ENCODE measurements at places on chromosomes 5 and 9.

DNA sequence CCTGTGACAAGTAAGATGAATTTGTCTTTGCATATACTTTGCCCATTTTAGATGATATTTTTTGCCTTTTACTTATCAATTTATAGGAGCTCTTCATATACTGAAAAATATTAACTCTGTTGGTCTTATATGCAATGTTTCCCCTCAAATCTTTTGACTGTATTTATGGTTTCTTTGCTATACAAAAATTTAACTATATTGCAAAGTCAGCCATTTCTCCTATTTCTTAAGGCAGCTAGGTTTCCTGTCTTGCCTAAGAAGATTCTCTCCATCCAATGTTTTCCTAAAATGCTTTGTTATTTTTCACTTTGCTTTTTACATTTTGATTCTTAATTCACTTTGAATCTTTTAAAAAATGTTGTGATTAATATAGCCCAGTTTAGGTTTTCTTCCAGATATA is 273.1 kb downstream of the NSG2 start:
- no peak for DNase-seq

DNA sequence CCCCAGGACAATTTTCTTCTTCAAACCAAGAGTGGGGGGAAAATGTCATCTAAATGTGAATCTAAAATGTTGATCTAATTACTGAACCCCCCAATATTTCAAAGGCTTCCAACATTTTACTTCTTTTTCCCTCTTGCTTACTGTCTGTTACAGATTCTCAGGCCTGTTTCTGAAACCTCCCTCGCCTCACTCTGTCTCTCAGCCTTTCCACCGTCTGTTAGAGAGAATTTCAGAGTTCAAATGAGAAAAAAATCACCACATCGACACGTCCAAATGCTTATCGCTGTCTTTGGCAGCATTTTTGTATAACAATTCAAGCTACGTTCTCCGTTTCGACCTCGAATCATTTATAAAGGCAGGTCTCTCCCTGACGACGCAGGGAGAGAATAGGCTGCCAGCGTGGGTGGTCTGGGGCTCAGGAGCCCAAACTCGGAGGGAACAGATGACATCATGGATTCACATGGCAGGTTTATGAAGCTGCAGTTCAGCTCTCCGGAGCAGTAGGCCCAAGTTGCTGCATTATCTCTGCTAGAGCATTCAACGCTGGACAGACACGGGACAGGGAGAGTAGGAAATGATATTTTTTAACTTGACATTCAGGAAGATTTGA is 139.8 kb downstream of the GAS1 start:
- no peak for DNase-seq

DNA sequence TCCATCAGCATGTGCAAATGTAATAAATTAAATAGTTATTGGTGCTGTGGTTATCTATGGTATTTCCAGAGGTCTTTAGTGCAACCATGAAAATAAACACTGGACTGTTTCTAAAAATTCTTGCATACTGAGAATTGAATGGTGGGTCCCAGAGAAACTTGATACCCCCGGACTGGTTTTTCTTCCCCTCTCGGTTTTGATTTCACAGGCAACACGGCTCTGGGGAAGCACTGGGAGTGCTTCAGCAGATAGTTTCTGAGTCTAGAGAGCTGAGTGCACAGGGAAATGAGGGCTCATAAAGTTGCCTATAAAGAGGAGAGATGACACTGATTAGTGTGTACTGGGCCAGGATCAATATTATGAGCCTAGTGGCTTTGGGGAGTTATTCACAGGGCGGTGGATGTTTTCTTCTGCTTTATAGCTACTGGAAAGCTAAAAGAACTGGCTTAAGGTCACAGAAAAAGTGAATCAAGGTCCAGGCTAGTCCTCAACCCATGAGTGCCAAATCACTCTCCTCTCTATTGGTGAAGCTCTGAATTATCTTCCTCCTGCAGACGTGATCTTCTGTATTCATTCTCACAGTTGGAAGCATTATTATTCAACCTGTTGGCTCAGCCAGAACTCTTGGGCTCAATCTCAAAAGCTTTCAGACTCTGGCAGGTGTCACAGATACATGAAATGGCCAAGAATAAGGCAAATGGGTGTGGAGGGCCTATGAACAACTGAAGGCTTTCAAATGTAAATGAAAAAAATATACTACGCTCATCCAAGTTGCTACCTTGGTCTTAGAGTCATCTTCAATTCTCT is 170.2 kb upstream of the HMHB1 start:
- no peak for DNase-seq

- DNase-seq: no peak
Measured at GRCh38 chr9:129176701-129177442, 1.2 kb downstream of the IER5L start.

DNA sequence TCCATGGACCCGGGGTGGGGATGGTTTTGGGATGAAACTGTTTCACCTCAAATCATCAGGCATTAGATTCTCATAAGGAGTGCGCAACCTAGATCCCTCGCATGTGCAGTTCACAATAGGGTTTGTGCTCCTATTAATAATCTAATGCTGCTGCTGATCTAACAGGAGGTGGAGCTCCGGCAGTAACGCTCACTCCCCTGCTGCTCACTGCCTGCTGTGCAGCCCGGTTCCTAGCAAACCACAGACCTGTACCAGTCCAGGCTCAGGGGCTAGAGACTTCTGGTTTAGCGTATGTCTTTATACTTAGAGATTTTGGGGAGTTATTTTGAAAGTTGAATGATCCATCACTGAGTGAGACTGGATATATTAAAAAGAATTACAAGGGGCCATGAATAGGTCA is 50.2 kb downstream of the RICTOR start:
- no peak for DNase-seq

- no peak for DNase-seq
Measured at GRCh38 chr5:84259283-84260045, 125.2 kb downstream of the EDIL3 start.

GRCh38 chr9:133472277-133472645 is 6.6 kb downstream of the SLC2A6 start:
- no peak for DNase-seq

- no peak for DNase-seq
Measured at GRCh38 chr5:167905919-167906853, 385.3 kb upstream of the WWC1 start.

DNA sequence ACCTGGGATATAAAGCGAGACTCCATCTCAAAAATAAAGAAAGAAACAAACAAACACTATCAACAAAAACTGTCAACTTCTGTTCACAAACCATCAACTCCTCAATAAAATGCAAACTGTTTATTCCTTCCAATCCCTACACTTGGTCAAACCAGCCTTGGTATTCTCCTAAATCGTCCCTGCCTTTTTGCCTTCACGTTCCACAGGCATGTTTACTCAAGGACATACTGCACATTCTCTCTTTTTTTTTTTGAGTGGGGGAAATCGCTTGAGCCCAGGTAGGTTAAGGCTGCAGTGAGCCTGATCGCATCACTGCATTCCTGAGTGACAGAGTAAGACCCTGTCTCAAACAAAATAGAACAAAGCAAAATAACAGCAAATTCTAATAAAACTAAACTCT is 13.0 kb downstream of the UBAP2 start:
- no peak for DNase-seq

DNA sequence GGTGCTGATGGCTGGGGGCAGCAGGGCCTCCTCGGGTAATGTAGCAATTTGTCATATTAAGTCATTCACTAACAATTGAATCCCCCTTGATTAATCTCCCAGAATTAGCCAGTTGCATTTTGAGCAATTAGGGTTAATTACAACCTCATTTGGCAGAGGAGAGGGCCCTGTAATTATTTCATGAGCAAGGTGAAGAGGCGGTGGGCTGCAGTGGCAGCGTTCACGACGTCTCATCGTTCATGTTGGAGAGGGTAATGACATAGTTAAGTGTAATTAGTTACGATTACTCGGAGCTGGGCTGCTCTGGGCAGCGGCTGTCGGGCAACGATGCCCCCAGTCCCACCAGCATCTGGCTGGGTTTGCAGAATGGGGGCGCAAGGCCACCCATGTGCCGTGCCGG is 46.0 kb downstream of the NEK6 start:
- DNase-seq: no peak

DNA sequence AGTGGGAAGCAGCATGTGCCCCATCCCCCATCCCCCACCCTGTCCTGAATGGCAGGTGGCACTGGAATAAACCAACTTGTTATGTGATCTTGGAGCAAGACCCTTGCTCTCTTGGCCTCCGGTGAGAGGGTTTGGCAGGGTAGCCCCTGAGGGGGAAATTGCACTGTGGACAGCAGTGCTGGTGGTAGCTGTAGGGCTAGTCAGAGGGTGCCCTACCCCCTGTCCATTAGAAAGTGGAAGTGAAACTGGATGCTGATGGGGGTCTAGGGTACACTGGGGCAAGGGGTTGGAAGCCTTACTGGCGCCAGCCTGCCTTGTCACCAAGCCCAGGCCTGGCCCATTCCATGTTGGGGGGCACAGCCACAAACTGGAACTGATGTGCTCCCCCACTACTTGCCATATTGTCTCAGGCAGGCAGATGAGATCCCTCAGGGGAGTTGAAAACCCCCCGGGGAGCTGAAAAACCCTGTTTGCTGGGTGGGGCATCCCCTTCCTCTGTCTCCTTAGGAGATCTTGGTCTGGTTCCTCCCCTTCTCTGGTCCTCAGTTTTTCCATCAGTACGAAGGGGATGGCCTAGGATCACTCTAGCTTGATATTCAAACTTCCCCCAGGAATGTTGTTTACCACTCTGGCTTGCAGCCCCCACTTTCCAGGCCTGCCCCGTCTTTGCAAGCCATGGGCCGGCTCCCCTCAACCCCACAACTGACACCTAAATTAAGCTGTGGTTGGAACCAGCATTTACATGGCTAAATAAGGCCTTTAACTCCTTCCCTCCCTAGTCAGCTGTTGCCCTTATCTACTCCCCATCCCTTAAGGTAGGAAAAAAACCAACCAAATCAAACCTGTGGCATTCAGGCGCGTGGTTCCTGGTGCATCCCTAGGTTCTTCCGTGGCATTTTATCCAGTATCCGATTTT is 14.4 kb upstream of the SYNPO start:
- no peak for DNase-seq
